ENCODE measurements at places on chromosomes 6 and 20.

DNA sequence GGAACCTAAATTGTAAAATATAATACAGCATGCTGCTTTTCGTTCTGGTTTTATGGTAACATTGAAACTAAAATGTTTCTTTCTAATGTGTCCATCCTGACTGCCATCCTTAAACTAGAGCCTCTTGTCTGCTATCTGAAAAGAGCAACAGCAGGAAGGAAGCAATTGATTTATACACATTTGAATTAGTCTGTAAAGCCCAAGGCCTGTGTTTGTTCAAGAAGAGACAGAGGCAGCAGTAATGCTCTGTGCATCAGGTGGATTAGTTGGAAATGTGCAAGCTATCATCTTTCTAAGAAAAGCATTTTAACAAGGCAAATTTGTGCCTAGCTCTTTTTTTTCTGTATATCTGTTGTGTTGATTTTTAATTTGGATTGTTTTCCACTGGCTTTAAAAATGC, 128.6 kb downstream of the SCAF8 start:
- no peak for DNase-seq

DNA sequence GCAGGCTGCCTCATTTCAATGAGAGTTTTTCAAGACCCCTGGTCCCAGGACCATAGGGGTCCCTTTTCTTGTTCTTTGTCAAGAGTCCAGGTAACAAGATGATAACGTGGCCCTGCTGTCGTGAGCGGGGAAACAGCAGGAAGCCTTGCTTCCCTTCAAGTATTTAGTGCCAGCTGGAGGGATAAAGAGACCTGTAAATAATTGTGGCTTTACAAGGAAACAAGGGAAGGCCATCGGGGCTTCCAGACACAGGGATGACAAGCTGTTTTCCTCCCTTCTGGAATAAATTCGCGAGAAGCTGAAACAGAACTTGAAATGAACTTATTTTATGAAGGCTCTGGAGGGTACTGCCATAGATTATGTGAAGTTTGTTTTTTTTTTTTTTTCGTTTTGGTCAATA, 163.2 kb downstream of the SYNDIG1 start:
- no peak for DNase-seq

DNA sequence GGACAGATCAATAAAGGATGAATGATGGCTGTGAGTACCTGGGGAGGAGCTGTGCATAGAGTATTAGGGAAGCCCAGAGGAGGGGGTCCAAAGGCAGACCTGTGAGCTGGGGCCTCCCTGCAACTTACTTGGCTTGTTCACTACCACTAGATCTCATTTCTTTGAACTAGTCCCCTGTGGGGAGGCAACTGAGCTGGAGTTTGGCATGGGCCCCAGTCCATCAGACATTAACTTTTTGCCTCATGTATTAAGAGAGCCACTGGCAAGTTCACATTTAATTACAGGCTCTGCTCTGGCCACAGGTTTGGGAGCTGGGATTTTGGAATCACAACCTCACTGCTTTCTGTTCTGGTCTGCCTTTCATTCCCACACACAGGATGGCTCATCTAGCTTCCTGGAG, 254.1 kb downstream of the PRL start:
- no peak for DNase-seq

GRCh38 chr6:15682965-15683822, 20.4 kb upstream of the DTNBP1 start:
- no peak for DNase-seq

DNA sequence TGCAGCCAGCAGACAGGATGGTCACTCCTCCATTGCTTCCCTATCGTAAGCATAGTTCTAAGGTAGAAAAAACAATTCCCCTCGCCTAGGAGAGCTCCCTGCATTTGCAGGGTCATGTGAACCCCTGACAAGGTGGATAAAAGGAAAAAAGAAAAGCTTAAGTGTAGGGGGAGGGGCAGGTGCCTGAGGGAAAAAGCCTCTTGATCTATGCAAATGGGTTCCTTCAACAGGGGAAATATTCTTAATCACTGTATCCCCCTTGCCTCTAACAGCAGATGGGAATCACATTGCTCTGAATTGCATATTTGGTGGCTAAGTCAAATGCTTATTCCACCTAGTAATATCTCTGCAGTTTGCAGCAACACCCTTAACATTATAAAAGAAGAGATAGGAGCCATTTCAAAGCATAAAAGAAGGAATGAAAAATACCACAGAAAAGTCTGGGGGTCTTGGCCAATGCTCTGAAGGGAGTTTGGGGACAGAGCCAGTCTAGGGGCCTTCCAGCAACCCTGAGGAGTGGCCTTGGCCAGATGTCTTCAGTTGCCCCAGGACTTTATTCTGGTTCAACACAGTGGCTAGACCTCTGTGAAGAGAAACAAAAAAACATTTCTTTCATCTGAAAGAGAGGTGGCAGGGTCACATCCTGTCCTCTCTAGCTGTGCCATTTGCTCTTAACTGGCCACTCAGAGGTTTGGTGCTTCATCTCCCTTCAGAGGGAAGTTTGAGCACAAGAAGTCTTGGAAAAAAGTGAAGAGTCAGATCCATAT, 660.4 kb upstream of the GJE1 start:
- no peak for DNase-seq

DNA sequence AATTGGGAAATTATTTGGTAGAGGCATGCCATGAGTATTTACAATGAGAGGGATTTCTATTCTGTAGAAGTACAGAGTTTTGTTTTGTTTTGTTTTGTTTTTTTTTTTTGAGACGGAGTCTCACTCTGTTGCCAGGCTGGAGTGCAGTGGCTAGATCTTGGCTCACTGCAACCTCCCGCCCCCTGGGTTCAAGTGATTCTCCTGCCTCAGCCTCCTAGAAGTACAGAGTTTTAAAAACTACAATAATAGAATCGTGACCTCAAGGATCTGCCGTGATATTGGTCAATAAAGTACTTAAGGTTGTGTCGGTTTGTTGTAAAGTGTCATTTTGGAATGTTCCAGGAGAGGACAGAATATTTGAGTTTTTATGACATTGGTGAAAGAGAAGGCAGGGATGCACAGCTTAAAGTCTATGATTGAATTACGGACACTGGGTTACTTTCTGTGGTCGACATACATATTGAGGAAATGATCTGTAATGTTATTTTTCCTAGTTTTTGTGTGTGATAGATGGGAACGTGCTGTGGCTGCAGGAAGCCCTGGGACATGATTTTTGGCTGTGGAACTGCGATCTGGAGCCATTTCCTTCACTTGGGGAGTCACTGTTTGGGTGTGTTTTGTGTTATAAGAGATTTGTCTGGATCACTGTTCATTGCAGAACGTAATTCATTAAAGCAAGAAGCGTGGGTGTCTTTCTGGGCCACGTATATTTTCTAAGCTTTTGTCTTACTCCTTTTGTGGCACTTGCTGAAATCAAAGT, 59.6 kb downstream of the TIAM2 start:
- DNase-seq: no peak

- DNase-seq: no peak
These were observed 420.9 kb upstream of the PLCB4 start for GRCh38 chr20:8647961-8648441.

- DNase-seq: no peak
These were observed 74.4 kb downstream of the PKHD1 start for GRCh38 chr6:52013035-52013434.

- no peak for DNase-seq
These were observed 176.3 kb downstream of the ADGRG6 start for GRCh38 chr6:142478117-142478516.

DNA sequence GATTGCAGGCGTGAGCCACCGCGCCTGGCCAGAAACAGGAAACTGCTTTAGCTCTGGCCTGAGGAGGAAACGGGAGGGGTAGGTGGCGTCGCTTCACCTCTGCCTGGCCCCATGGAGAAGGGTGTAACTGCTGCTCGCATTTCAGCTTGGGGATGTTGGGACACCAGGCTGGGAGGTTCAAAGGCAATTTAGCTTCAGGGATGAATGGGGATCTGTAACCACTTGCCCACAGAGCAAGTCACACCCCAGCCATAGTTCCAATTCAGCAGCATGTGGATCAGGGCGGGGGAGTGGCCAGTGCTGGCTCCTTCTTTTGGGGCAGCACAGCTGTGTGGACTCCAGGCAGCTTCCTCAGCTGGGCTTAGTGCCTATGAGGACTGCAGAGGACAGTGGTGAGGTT, 34.8 kb upstream of the NUP153 start:
- no peak for DNase-seq

DNA sequence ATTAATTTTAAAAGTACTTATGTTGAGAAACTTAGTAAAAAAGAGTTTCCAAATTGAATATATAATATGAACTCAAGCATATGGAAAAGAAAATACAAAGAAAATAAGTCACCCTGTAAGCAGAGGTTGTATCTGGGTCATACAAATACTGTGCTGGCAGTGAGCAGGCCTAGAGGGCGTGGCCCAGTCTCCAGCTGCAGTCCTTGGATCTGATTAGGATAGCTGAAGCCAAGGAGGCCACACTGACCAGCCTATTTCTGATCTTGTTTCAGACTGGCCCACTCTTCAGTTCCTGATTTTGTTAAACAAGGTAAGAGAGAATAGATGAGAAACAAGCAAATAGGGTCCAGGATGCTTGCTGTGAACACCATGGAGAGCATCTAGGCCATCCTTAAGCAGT, 228.8 kb downstream of the EPM2A start:
- no peak for DNase-seq

DNA sequence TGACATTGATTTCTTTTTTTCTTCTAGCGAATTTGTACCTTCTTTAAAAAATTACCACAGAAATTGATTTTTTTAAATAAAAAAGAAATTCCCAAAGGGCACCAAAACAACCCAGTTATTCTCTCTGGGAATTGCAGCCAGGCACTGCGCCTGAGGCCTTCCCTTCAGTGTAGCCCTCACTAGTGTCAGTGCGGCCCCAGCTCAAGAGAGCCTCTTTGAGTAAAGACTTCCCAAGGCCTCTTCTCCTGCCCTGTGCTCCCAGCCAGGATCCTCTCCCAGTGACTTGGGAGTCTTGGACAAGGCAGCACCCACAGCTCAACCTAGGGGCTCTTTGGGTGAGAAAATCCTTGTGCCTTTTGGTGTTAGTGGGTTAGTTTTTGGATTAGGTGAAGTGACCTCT, 41.5 kb downstream of the BPIFB4 start:
- no peak for DNase-seq

DNA sequence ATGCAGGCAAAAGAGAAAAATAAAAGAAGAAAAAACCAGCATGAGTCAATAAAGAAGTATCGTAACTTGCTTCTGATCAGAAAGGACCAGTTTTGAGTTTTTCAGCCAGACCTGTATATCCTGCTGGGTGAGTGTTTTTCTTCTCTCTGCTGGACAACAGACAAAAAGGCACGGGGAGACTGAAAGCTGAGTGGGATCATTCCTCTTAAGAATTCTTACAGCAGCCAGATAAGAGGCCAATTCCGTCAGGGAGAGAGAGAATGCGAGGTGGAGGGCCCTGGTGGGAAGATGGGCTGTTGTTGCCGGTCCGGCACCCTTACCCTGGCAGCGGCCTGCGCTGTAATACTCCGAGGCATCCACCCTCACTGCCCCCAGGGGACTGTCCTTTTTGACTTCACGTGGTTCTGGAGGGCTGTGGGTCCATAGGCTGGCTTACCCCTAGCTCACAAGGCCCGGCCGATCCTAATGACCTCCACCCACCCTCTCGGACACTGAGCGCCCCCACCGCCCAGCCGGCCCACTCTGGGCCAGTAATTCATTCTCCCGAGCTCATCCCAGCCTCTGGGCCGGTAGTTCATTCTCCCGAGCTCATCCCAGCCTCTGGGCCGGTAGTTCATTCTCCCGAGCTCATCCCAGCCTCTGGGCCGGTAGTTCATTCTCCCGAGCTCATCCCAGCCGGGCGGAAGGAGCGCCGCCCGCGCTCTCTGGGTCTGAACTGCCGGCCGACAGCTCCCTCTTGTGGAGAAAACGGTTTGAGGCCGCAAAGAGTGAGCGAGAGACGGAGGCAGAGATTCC, 118.3 kb upstream of the SIRPA start:
- peak; percentile 78 for DNase-seq

DNA sequence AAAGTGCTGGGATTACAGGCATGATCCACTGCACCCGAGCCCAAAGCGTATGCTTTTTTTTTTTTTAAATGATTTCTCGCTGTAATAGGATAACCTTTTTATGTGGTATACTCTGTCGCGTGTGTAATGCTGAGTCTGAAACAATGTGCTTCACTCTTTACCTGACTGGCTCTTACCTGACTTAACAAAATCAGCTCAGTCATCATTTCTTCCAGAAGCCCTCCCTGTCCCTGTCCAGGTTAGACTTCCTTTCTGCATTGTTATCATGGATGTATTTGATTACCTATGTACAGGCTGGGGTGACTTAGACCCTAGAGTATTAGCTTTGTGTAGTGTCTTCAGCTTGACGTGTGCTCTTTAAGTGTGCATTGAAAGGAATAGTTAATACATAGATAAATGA, 67.1 kb downstream of the NCOA7 start:
- DNase-seq: no peak

DNA sequence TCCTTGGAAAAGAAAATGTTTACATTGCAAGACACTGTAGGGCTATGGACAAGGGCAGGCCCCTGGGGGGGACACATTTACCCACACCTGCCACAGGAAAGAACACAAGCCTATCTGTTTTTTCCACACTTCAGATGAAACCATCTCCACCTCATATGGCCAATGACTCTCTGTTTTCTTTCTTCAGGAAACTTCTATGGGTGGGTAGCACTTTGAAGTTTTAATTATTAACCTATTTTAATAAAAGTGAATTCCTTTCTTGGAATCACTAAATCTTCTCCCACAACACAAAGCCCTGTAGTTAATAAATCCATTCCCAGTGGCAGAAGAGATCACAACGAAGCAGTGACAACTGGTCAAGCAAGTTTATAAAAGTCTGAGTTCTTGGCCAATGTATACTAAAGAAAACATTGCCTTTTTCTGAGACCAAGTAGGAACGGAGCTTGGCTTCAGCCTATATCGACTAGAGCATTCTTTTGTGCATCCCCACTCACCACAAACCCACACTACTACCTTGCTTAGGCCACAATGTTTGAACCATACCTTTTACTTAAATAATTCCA, 125.1 kb upstream of the CARMIL1 start:
- DNase-seq: no peak

DNA sequence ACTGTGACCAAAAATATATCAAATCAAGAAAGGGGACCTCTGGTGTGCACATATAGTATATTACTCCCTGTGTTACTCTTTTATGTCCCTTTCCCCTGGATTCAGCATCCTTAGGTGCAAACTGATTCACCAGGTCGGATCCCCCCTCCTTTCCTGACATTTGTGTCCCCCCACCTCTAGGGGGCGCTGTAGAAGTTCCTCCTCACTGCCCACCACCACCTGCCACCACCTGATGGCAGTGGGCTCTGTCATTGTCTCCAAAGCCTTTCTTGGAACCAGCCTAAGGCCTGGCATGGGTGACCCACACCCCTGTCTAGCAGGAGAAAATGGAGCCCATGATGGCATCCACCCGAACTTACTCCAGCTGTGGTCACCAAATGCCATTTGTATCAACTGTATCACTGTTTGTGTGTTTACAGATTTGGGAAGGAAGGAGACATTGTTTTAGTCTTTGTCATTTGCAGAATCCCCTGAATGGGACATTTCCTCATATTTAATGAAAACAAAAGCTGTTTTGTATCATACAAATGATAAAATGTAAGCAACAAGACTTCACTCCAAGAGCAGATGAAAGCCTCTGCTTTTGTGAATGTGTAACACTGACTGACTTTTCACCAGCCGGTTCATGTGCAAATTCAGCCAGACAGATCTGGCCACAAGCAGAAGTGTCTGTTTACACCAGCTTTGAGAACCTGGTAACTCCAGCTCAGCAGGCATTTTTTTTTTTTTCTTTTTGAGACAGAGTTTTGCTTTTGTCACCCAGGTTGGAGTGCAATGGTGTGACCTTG, 66.2 kb downstream of the ARMC2 start:
- DNase-seq: peak; percentile 49
